ENCODE measurements at places on chromosomes 7 and 10.

DNA sequence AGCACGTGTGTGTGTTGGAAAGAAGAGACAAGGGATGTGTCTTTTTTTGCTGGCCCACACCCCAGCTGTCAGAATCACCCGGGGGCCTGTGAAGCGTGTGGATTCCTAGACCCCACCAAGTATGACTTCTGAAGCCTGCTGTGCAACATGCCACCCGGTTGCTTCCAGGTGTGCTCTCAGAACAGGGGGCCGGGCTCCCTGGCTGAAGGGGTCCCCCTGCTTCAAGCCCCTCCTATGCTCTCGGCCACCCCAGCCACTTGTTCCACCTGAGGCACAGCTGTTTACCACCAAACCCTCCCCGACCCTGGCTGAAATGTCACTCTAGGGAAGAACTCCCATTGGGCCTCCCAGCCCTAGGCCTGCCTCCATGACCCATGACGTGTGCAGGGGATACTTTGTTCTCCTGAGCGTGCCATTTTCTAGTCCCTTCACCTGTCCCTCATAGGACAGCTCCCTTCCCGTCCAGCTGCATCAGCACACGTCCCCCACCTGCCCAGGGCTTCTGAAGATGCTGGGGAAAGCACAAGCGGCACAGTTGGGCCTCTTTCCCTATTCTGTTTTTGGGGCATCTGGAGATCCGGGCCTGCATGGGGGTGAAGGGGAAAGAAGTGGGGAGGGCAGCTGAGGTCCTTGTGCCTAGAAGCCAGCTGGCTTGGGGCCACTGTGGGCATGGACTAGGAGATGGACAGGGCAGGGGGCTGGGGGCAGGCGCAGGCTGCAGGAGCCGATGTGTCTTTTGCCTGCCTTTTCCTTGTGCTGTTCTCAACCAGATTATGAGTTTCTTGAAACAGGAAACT, 33.3 kb downstream of the CRHR2 start:
- no peak overlapping the region for H3K4me3 ChIP-seq
- H3K27ac ChIP-seq = no peak overlapping the region
- no peaks in the 10 kb centered on the region for H3K27me3 ChIP-seq
- no peaks in the 10 kb centered on the region for H3K4me1 ChIP-seq

DNA sequence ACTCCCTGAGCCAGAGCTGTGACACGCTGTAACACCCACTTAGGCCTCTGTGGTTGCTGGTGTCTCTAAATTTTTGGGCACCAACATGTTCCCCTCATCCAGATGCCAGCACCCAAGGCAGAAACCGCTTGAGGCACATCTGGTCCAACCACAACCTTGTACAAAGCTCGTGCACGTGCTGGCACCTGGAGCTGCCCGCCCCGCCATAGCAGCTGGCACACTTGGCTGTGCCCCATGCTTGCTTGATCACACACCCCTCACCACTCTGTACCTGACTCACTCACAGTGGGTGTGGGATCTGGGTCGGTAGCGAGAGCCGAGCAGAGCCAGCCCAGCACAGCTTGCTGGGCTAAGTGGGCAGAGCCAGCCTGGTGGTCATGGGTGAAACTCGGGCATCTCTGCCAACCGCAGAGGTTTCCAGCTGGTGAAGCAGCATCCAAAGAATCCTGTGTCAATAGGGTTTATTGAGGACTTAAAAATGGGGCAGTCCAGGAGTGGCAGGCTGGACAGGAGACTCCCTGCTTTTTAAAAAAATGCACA, 1210.4 kb downstream of the TYW1 start:
- no peak overlapping the region for H3K27ac ChIP-seq
- H3K27me3 ChIP-seq = no peaks in the 10 kb centered on the region
- no peak for DNase-seq
- no peaks in the 10 kb centered on the region for H3K4me1 ChIP-seq
- H3K4me3 ChIP-seq = no peak overlapping the region
- no peaks in the 10 kb centered on the region for H3K36me3 ChIP-seq

DNA sequence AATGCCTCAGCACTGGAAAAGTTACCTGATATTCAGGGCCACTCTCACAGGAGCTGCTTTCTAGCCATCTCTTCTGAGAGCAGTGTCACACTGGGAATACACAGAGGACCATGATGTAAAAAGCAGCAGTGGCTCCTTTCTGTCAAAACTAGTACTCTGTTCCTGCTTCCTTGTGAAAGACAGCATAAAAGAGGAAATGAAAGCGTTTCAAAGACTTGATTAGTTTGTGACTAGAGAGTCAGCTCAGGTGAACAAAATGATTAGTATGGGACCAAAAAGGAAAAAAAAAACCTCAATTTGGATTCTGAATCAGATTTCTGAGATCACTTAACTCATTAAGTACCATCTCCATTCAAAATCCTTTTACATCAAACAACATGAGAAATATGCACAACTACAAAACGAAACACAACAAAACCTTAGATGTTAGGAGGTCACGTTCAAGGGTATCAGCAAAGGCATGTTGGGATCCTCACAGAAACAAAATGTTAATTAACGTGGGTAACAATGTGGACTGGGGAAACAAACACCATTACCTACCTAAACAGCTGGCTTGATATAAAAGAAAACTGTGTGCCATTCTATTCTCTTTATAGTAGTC, 103.7 kb downstream of the MACC1 start:
- H3K4me1 ChIP-seq = peaks cover 25% of the 10 kb centered on the region
- no peaks in the 10 kb centered on the region for H3K27me3 ChIP-seq
- H3K4me3 ChIP-seq = peak overlapping the region; percentile 52
- peak overlapping the region; percentile 70 for H3K27ac ChIP-seq
- no peaks in the 10 kb centered on the region for H3K36me3 ChIP-seq

- no peak overlapping the region for H3K27ac ChIP-seq
- H3K4me3 ChIP-seq = no peak overlapping the region
- no peak for DNase-seq
- H3K36me3 ChIP-seq = no peaks in the 10 kb centered on the region
These were observed 68.9 kb upstream of the ZNF33B start for GRCh38 chr10:42707234-42707633.

DNA sequence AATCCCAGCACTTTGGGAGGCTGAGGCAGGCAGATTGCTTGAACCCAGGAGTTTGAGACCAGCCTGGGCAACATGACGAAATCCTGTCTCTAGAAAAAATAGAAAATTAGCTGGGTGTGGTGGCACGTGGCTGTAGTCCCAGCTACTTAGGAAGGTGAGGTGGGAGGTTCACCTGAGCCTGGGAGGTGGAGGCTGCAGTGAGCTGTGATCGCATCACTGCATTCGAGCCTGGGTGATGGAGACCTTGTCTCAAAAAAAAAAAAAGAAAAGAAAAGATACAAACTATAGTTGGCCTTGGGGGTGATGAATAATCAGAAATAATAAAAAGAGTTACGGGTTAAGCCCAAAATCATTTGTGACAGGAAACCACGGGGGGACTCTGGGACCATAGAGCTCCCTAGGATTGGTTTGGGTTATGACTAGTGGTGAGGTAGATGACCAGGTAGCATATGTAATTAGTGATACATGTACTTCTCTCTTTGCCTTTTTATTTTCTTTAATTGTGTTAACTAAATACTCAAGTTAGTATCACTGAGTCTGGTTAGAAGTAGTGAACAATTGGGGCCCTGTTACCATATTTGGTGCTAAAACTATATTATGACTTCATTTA, 10.4 kb upstream of the ASCC1 start:
- H3K27ac ChIP-seq = peak overlapping the region; percentile 38
- DNase-seq = no peak
- H3K4me1 ChIP-seq = peaks cover 58% of the 10 kb centered on the region

GRCh38 chr7:87435546-87435945, 39.9 kb downstream of the ABCB4 start:
- H3K27me3 ChIP-seq = no peaks in the 10 kb centered on the region
- H3K4me3 ChIP-seq = no peak overlapping the region
- H3K4me1 ChIP-seq = no peaks in the 10 kb centered on the region
- peaks cover 75% of the 10 kb centered on the region for H3K36me3 ChIP-seq
- DNase-seq = no peak

DNA sequence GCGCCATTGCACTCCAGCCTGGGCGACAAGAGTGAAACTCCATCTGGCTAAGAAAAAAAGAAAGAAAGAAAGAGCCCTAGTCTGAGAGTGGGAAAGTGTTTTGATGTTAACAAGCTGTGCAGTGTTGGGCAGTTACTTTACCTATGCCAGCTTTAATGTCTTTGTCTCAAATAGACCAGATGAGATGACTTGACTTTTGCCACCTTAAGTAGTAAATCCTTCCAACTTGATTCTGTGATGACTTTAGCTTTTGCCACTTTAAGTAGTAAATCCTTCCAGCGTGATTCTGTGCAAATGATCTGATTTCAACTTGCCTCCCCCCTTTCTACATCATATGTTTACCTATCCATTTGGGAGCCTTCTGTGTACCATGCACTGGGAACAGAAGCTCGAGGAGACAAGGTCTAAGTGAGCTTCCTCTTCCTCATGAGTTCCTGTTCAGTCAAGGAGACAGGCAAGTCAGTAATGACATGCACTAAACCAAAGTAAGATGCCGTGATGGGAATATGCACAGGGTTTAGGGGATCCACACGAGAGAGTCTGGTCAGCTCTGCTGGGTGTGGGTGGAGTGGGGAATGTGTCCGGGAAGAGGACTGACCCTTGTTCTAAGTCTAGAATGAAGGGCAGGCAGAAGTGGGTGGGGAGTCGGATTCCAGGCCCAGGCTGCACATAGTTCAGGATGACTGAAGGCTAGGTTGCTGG, 17.2 kb downstream of the INPP5F start:
- H3K4me1 ChIP-seq = peaks cover 44% of the 10 kb centered on the region
- peaks cover 13% of the 10 kb centered on the region for H3K36me3 ChIP-seq
- no peak overlapping the region for H3K27ac ChIP-seq
- no peak for DNase-seq

DNA sequence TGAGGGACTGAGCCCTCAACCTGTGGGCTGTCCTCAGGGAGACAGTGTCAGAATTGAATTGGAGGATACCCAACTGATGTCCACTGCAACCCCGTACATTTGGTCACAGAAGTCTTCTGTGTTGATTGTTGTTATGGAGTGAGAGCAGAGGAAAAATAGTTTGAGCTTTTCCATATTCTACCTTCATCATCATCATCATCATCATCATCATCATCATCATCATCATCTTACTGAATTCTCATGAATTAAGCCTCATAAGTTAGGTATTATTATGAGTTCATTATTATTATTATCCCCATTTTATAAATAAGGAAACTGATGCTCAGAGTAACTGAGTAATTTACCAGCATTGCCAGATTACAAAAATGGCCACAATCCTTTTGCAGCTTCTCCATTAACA, 8.4 kb downstream of the ALDH18A1 start:
- DNase-seq = no peak
- no peak overlapping the region for H3K4me3 ChIP-seq
- H3K4me1 ChIP-seq = peaks cover 9% of the 10 kb centered on the region

Data from activated B cell treated with CpG ODN at 0.5 μM for 24 hours (primary cell).